ENCODE measurements at places on chromosomes 7 and 10. TPM values are rescaled to one million over a fixed set of nuclear protein-coding genes. Genes with fewer than 3 reads are reported as not detected.

Gene VWDE
- 0.15 TPM for polyA plus RNA-seq

Gene ACHE
- 6.2 TPM for polyA plus RNA-seq

Gene PDE1C
- polyA plus RNA-seq: 2.0 TPM

Gene VSTM4
- 2.9 TPM for polyA plus RNA-seq

Gene FBXL13
- 1.4 TPM for polyA plus RNA-seq

Gene OR6B1
- not detected for polyA plus RNA-seq

Gene FAM185A
- 4.8 TPM for polyA plus RNA-seq

Gene DUS4L
- polyA plus RNA-seq: 3.5 TPM

- no peaks in the 10 kb centered on the region for H3K27me3 ChIP-seq
- no peak overlapping the region for H3K27ac ChIP-seq
- no peaks in the 10 kb centered on the region for H3K36me3 ChIP-seq
- peak; percentile 83 for DNase-seq
- H3K4me1 ChIP-seq: peaks cover 4% of the 10 kb centered on the region
Measured at GRCh38 chr7:14457568-14458453, 444.7 kb downstream of the DGKB start.

GRCh38 chr10:35127289-35127891 is 744 bp downstream of the CREM start:
- H3K4me3 ChIP-seq: peak overlapping the region; percentile 87
- peaks cover 8% of the 10 kb centered on the region for H3K4me1 ChIP-seq
- no peaks in the 10 kb centered on the region for H3K27me3 ChIP-seq
- H3K27ac ChIP-seq: peak overlapping the region; percentile 100

GRCh38 chr10:4683137-4683536 is 142.9 kb upstream of the AKR1E2 start:
- no peaks in the 10 kb centered on the region for H3K4me1 ChIP-seq
- DNase-seq: no peak
- no peak overlapping the region for H3K4me3 ChIP-seq
- no peaks in the 10 kb centered on the region for H3K27me3 ChIP-seq
- H3K36me3 ChIP-seq: no peaks in the 10 kb centered on the region
- no peak overlapping the region for H3K27ac ChIP-seq

GRCh38 chr10:4051011-4051640 is 266.1 kb upstream of the KLF6 start:
- no peaks in the 10 kb centered on the region for H3K27me3 ChIP-seq
- H3K36me3 ChIP-seq: no peaks in the 10 kb centered on the region
- peaks cover 8% of the 10 kb centered on the region for H3K4me1 ChIP-seq
- DNase-seq: peak; percentile 63

GRCh38 chr7:93402944-93403343 is 170.8 kb downstream of the VPS50 start:
- no peak for DNase-seq
- no peaks in the 10 kb centered on the region for H3K4me1 ChIP-seq
- H3K27me3 ChIP-seq: no peaks in the 10 kb centered on the region
- no peak overlapping the region for H3K27ac ChIP-seq
- H3K36me3 ChIP-seq: no peaks in the 10 kb centered on the region

DNA sequence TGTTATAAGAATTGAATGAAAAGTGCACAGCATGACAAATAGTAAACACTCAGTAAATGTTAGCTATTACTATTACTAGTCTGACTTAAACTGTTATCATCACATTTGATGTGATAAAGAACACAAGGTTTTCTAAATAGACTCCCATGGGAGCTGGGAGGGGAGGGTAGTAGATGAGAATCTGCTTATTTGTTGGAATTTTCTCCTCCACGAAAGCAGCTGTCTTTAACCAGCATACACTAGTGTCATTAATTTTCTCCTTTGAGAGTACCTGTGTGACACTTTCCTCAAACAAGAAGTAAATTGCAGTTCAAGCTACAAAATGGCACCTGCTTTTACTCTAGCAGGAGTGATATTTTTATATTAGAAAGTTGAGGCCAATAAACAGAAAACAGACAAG is 200.1 kb downstream of the SKAP2 start:
- peaks cover 2% of the 10 kb centered on the region for H3K4me1 ChIP-seq
- H3K4me3 ChIP-seq: no peak overlapping the region
- H3K27ac ChIP-seq: no peak overlapping the region
- H3K27me3 ChIP-seq: no peaks in the 10 kb centered on the region

- H3K27me3 ChIP-seq: no peaks in the 10 kb centered on the region
- no peak within 1 kb of the TSS for H3K4me3 ChIP-seq
- no peak within 1 kb of the TSS for H3K27ac ChIP-seq
Measured at GRCh38 chr10:17751781-17752445, at the start of gene TMEM236. Gene TMEM236 (plus strand): TSS chr10:17752201. CDS start chr10:17752296, 95 bp downstream.

DNA sequence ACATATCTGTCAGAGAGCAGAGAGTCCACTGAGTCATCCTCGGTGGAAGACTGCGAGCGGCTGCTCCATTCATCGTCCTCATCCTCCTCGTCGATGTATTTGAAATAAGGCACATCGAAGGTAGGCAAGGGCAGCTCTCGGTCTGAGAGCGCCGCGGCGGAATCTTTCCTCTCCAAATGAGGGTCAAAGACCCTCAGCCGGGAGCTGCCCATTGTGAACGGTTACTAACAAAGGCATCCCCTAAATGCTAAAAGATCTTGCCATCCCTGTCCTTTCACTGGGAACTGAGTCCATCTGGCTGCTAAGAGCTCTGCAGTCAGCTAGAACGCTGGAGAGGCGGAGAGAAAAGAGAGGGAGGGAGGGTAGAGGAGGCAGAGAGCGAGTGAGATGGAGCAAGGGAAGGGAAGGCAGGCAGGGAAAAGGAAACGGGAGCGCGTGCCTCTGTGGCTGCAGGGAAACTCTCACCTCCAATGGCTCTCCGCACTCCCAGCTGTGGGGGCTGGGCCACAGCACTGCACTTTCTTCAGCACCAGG is 163.4 kb downstream of the RAPGEF5 start:
- peak; percentile 55 for DNase-seq
- H3K27me3 ChIP-seq: no peaks in the 10 kb centered on the region

GRCh38 chr7:35415411-35415822 is 161.5 kb upstream of the TBX20 start:
- no peaks in the 10 kb centered on the region for H3K4me1 ChIP-seq

- H3K4me3 ChIP-seq: no peak overlapping the region
- no peaks in the 10 kb centered on the region for H3K27me3 ChIP-seq
- H3K36me3 ChIP-seq: no peaks in the 10 kb centered on the region
Measured at GRCh38 chr10:15254808-15255648, 86.5 kb upstream of the NMT2 start.

DNA sequence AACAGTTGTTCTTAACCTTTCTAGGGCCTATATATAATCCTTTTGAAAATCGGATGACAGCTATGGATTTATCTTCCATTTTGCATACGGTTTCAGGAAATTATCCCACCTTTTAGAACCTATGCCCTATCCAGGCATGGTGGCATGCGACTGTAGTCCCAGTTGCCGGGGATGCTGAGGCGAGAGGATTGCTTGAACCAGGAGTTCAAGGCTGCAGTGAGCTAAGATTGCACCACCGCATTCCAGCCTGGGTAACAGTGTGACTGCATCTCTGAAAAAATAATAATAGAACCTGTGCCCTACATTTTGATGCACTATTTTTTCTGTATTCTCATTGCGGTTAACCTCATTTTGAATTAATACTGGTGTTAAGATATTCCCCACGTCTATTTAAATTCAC is 11.6 kb downstream of the CCAR1 start:
- DNase-seq: no peak
- peaks cover 30% of the 10 kb centered on the region for H3K36me3 ChIP-seq
- no peak overlapping the region for H3K27ac ChIP-seq
- no peaks in the 10 kb centered on the region for H3K27me3 ChIP-seq
- H3K4me1 ChIP-seq: no peaks in the 10 kb centered on the region
- H3K4me3 ChIP-seq: no peak overlapping the region

- H3K4me3 ChIP-seq: no peak overlapping the region
- no peaks in the 10 kb centered on the region for H3K27me3 ChIP-seq
- H3K36me3 ChIP-seq: peaks cover 3% of the 10 kb centered on the region
- H3K27ac ChIP-seq: no peak overlapping the region
Measured at GRCh38 chr7:116259871-116260440, 49.6 kb downstream of the TES start.

DNA sequence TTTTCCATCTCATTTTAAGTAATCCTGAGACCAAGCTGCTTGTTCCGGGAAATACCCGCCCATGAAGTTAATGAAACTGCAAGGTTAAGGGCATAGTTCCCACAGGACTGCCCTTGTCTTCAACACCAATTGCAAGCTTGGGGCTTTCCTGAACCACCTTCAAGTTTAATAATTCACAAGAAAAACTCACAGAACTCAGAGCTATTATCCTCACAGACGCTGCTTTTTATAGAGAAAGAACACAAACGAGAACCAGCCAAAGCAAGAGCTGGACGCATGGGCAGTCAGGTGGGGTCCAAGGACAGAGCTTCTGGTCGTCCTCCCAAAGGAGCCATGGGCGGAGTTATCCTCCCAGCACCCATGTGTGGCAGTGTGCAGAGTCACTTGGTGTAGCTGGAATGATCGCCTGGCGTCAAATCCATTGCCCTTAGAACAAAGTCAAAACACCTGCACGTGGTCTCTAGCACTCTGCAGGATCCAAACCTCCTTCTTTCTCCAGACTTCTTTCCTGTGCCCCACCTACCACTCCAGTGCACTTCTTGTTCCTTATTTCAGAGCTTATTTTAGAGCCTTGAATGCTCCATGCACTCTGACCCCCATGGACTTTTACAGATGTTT is 56.7 kb downstream of the SNX10 start:
- H3K27ac ChIP-seq: no peak overlapping the region
- H3K4me1 ChIP-seq: peaks cover 2% of the 10 kb centered on the region
- H3K27me3 ChIP-seq: no peaks in the 10 kb centered on the region
- no peak overlapping the region for H3K4me3 ChIP-seq
- peaks cover 2% of the 10 kb centered on the region for H3K36me3 ChIP-seq
- no peak for DNase-seq

DNA sequence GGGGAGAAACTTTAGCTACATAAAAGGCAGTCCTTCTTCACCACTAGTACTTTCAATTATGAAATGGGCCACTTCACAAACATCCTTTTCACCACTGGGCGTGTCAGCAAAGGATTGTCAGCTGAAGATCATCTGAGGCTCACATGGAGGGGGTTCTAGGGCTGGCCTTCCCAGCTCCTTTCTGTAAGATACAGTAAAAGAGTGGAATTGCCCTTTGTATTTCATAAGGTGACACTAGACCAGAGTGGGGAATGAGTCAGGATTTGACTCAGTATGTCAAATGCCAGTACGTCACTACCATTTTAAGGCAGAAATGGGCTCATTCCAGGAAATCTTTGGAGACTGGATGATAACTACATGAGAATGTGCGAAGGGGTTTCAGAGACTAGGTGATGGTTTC is 21.2 kb upstream of the BLOC1S2 start:
- H3K27ac ChIP-seq: no peak overlapping the region
- no peak overlapping the region for H3K4me3 ChIP-seq
- no peaks in the 10 kb centered on the region for H3K36me3 ChIP-seq
- no peak for DNase-seq

GRCh38 chr10:56902554-56902953 is 541.5 kb upstream of the ZWINT start:
- H3K27me3 ChIP-seq: no peaks in the 10 kb centered on the region
- H3K27ac ChIP-seq: no peak overlapping the region
- no peak for DNase-seq
- H3K4me1 ChIP-seq: no peaks in the 10 kb centered on the region
- no peak overlapping the region for H3K4me3 ChIP-seq
- no peaks in the 10 kb centered on the region for H3K36me3 ChIP-seq

DNA sequence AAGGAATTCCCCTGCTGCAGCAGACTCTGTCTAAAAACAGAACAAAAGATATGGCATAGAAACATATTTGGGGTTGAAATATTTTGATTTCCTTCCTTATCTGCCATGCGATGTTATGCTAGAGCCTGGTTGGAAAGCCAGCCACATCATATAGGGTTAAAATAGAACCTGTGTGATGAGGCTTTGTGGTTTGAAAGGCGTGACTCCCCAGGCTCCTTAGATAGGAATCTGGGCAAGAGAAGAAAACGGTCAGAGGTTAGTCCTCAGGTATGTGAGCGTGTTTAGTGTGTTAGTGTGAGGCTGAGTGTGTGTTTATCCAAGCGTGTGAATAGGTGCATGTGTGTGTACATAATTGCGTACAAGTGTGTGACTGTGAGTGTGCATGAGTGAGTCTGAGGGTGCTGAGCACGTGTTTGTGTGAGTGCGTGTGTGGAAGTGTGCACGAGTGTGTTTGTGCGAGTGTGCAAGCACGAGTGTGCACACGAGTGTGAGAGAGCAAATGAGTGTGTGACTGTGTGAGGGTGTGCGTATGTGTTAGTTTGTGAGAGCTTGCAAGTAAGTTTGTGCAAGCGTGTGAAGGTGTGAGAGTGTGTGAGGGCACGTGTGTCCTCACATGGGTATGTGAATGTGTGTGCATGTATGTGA is 79.9 kb downstream of the COL26A1 start:
- DNase-seq: no peak
- H3K36me3 ChIP-seq: no peaks in the 10 kb centered on the region
- no peak overlapping the region for H3K4me3 ChIP-seq
- no peaks in the 10 kb centered on the region for H3K4me1 ChIP-seq
- H3K27ac ChIP-seq: no peak overlapping the region

DNA sequence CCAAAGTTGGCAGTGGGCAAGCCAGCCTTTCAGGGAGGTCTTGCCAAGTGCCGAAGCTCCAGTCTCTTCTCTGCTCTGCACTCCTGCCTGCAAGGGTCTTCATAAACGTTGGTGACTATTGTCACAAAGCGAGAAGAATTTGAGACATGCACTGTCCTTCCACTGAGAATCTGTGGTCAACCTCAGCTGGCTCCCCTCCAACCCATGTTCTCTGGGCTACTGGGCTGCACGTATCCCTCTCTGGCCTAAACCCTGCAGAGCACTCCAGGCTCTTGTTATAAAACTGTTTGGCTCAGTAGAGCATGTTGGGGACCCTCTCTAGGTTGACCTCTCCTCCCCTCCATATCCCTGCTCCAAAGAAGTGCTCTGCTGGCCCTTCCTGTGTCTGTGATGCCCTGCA is 260.4 kb upstream of the NFE2L3 start:
- H3K4me1 ChIP-seq: peaks cover 7% of the 10 kb centered on the region
- no peaks in the 10 kb centered on the region for H3K36me3 ChIP-seq
- H3K4me3 ChIP-seq: no peak overlapping the region
- peaks cover 3% of the 10 kb centered on the region for H3K27me3 ChIP-seq
- H3K27ac ChIP-seq: no peak overlapping the region

DNA sequence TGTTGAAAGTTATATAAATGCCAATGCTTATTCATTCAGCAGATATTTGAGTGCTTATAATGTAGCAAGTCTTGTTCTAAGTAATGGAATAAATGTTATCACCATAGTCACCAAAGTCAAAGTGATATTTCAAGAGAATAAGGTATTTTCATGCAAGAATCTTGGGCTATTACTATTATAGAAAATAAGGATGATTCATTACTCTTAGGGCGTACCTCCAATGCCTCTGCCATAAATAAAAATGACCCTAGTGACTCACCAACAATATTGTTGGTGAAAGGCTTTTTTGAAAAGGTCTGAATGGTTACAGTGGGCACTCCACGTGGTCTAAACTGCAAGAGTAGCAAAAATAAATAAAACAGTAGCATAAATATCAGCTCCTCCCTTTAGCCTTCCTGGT is 68.4 kb downstream of the RALA start:
- H3K36me3 ChIP-seq: peaks cover 3% of the 10 kb centered on the region
- no peak overlapping the region for H3K4me3 ChIP-seq
- no peaks in the 10 kb centered on the region for H3K4me1 ChIP-seq
- no peaks in the 10 kb centered on the region for H3K27me3 ChIP-seq

- H3K4me3 ChIP-seq: no peak overlapping the region
- no peaks in the 10 kb centered on the region for H3K36me3 ChIP-seq
- H3K4me1 ChIP-seq: peaks cover 5% of the 10 kb centered on the region
Measured at GRCh38 chr10:78830976-78831375, 237.8 kb upstream of the ZMIZ1 start.

GRCh38 chr10:28838908-28839307 is 161.6 kb downstream of the BAMBI start:
- H3K4me3 ChIP-seq: no peak overlapping the region
- H3K27ac ChIP-seq: peak overlapping the region; percentile 90
- no peaks in the 10 kb centered on the region for H3K36me3 ChIP-seq
- DNase-seq: no peak
- no peaks in the 10 kb centered on the region for H3K27me3 ChIP-seq
